Hair follicle dermal papilla cell (primary cell): ENCODE measurements at places on chromosomes 1 and 21. TPM values are rescaled to one million over a fixed set of nuclear protein-coding genes. Genes with fewer than 3 reads are reported as not detected.

AUNIP gene
- 1.6 and 1.8 TPM in 2 replicates for total RNA-seq

OR2AK2 gene
- 0.49 TPM in 1 of 2 replicates, not detected in the other for total RNA-seq

LAMC2 gene
- 2.3 and 4.7 TPM in 2 replicates for total RNA-seq

VWA5B1 gene
- not detected in 2 replicates for total RNA-seq

OPRD1 gene
- total RNA-seq, result under 0.01 TPM in 1 of 2 replicates, not detected in the other

PTPN7 gene
- total RNA-seq, result not detected in 2 replicates
